ENCODE measurements at places on chromosomes 5 and 9.
A peak's percentile ranks its signal among the peaks of the same experiment; 100 is the strongest.

DNA sequence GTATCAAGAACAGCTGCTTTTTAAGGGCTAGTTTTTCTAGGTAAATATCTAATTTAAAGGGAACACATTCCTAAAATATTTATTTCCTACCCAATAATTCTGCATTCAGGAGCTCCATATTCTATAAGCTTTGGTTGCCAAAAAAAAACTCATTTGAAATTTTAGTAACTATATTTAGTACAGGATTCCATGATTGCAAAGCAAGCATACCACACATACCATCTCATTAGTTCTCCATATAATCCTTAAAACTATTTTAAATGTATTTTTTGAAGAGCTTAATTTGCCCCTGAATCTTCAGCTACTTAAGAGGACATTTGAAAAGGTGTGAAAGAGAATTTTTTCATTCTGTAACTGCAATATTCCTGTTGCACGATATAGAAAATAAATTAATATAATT, 877.0 kb downstream of the NR2F1-AS1 start:
- no peak for DNase-seq

GRCh38 chr9:105281926-105282325, 37.5 kb downstream of the SLC44A1 start:
- DNase-seq: no peak

DNA sequence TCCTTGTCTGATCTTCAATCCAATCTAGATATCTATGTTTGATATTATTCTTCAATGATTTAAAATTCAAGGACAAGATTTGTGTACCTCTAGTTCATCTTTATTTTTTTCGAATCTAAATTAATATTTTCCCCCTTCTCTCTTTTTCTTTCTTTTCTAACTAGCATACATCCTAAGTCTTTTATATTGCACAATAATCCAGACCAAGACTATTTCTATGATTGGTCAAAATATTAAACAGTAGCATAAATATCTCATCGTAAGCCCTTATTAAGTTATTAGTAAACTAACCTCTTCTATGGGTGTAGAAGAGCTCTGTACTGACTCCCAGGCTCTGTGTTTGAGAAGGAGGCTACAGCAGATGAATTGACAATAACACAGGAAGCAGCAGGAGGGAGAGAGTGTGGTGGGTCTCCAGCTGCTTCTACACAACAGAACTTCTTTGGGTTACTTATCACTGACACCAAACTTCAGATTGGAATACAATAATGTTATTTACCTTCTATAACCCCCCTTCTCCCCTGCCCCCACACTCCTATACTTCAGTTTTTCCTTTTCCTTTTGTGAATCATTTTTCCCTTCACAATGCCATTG, 11.9 kb upstream of the PLCXD3 start:
- DNase-seq: no peak

- DNase-seq: no peak
Observed at GRCh38 chr5:176394881-176395675, 6.5 kb downstream of the HIGD2A start.

GRCh38 chr5:33582417-33582816, 141.7 kb downstream of the TARS1 start:
- DNase-seq: no peak

- no peak for DNase-seq
Observed at GRCh38 chr5:88734983-88735382, 148.0 kb downstream of the MEF2C start.

DNA sequence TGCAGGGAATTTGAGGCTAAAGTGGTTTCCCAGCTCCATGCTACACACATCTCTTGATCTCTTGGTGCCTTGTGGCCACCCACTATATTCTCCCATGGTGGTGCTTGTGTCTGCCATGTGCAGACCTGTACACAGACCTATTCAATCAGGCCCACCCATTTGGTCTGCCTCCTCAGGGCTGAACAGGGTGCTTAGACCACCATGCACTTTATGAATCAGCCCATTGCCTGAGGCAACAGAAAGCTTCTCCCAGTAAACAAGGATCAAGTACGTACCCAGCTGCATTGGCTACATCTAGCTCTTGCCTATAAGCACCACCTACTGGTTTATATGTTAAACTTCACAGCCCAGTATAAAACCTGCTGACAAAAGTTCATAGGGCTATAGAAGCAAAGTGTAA, 664.3 kb upstream of the EDIL3 start:
- DNase-seq: peak; percentile 55

DNA sequence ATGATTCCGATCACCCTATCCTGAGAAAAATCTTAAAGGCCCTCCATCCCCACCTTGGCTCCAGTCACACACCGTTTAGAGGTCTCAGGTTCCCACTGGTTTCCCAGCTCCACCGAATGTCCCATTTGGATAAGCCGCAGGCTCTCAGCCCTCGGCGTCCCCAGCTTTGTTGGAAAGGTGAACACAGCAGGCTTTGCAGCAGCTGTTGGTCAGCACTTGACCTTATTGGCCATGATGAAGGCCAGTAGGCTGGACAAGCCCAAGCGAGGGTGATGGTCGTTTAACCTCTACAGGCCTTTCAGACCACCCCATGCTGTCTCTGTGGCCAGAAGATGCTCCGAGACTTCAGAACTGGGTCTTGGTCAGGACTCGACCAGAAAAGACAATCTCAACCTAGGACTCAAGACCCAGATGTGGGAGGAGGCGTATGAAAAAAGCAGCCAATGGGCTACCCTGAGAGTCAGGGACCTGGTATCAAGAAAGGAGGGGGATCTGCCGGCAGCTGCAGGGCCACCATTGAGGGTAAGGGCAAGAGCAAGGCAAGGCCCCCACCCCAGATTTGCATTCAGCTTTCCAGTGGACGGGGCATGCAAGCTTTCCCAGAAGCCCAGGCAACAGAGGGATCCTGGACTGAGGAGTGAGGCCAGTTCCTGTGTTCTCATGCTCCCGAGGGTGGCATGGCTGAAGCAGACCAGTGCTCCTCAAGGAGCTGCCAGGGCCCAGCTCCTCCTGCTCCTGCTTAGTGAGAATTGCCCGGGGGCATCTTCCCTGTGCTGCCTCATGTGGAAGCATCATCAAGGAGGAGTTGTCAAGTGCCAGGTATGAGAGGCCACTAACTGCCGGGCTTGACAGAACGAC, 13.4 kb downstream of the UBE2QL1 start:
- no peak for DNase-seq

DNA sequence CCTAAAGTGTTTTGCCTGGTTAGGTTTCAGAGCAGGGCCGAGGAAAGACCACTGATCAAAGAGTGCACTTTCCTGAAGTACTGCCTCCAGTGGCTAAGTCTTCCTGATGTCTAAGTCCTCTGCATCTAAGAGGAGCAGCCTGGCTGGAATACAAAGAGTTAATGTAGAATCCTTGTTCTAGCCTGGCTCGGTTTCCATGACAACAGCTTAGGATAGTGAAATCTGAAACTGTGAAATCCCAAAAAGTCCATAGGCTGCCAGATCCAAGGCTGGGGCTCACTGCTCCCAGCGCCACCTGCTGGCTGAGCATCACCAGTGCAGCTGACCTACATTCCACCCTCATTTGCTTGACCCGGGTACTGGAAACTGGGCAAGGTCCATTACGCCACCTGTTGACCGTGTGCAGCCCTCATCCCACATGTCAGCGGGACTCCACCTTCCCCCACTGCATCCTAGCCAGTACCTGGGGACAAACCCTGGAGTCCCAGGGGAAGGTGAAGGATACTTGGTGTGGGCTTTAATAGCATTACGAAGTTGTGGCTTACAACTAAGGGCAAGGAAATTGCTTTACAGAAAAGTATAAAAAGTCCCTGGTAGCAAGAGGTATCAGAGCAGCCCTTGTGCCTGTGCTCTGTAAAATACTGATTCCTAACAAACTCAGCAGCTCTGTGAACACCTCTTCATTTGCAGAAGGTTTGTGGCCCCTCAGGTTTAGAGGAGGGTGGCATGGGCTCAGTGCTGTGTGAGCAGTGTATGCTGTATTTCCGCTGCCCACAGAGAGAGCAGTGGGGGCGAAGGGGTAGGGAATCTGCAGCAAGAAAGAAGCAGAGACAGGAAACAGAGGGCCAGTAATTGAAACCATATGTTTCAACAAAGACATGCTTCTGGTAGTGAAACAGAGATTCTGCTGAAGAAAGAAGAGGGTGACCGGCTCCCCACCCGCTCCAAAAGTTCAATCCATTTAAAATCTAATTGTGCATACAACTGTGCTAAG, 36.0 kb downstream of the PCDHGC5 start:
- peak; percentile 85 for DNase-seq

DNA sequence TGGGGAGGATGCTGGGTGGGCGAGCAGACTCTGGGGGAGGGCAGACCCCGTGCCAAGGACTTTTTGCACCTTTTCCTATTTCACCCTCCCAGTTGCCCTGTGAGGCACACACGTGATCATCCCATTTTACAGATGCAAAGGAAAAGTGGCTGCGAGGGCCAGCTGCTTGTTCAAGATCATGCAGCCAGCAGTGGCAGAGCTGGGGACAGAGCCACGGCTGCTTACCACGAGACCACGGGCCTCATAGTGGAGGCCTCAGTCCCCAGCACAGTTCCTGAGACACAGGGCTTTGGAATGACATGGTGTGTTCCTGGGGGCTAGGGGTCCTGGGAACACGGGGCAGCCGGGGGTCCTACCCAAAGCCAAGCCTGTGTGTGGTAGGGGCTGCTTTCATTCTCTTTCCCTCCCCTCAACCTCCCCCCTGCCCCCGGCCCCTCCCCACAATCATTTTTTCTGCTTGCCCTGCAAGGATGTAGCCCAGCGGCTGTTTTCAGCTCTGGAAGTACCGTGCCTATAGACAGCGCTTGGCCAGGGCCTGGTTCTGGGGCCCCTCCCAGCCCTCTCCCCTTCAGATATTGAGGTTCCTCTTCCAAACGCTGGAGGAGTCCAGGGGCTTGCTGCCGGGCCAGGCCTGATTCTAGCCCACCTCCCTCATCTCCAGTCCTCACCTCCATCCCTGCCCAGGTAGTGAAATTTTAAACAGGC, 58.5 kb upstream of the IER5L start:
- no peak for DNase-seq

GRCh38 chr5:68707575-68707974, 386.2 kb upstream of the SLC30A5 start:
- no peak for DNase-seq

DNA sequence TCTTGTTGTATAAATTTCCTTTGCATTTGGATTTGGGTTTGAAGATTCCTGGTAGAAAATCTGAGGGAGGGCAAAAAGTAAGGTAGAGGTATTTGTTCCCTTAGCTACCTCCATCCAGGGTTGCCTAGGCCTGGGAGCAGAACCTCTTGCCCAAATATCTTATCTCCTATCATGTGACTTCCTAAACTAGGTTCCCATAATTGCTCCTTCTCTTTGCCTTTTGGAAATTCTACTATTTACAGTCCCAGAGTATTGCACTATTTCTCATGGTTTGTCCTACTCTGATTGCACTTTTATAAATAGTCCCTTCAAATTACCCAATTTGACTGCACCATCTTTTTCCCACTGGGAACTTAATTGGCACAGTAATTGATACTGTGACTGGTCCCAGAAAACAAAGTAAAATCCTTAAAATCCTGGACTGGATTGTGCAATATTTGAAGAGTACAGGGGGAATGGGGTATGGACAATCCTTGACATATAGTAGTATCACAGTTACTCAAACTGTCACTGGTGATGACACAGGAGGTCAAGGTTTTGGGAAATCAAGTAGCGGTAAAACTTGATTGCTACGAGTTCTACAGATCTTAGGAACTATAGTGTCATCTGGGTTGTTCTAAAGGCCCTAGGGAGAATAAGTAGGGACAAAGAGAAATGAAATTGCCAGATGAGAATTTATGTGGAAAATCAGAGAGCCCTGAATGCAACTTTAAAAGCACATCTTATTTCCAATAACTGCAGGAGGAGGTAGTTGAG, 31.5 kb upstream of the TMED7 start:
- no peak for DNase-seq

DNA sequence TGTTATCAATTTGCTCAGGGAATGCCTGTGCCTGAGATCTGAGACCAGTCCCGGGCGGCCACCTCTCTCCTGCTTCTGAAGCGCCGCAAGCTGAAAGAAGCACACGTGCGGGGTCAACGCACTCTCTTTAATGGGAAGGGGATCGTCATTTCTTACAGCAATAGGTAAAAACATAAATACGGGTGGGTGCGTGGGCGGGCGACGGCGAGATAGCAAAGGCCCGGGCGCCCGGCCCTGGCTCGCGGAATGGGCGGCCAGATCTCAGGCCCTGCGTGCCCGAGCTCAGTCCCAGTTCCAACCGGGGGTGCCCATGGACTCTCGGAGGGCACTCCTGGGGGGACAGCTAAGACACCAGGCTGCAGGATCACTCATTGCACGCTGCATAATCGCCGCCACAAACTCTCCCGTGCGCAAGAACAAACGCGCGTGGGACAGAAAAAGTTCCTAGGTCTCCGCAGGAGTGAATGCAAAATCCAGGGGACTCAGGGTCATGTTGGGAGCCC, 3.0 kb downstream of the NKX2-5 start:
- no peak for DNase-seq

GRCh38 chr9:123400926-123401503, 45.0 kb downstream of the CRB2 start:
- no peak for DNase-seq

- DNase-seq: no peak
Observed at GRCh38 chr9:77912895-77913693, 118.5 kb downstream of the GNAQ start.

- DNase-seq: peak; percentile 44
Observed at GRCh38 chr5:177133853-177134696, 502 bp downstream of the NSD1 start.

GRCh38 chr5:148205044-148205806, 2.4 kb downstream of the SPINK6 start:
- no peak for DNase-seq

DNA sequence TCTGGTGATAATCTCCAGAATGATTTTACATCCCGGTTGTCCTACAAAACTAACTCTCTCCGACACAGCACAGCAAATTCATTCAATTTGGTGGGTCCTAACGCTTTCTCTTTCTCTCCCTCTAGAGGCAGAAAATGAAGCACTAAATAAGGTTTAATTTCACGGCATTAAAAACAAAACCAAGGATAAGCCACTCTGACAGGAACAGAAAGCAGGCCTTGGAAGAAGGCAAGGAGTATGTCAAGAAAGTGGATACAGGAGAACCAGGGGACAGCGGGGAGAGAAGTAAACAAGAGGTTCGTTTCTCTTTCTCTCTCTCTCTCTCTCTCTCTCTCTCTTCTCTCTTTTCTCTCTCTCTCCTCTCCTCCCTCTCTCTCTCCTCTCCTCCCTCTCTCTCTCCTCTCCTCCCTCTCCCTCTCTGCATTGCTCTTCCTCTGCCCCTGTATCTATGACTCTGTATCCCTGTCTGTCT, 49.8 kb downstream of the EBF1 start:
- peak; percentile 16 for DNase-seq
